ENCODE measurements at places on chromosomes 5 and 9.

DNA sequence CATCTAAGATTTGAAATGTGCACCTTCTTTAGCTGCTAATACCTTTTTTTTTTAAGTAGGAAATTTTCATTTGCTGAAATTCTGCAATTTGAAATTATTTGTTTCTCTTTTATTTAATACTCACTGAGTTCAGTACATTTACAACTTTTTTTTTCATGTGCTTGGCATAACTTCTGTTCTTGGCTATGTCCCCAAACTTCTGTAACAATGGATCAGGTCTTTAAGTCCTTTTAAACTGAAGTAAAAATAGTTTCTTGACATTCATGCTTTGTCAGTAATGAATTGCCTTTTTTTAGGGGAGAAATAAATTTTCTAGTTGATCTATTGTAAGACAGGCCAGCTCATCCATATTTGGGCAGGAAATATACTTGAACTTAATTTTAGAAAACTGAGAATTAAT is 41.5 kb downstream of the EDIL3 start:
- no peak for DNase-seq

DNA sequence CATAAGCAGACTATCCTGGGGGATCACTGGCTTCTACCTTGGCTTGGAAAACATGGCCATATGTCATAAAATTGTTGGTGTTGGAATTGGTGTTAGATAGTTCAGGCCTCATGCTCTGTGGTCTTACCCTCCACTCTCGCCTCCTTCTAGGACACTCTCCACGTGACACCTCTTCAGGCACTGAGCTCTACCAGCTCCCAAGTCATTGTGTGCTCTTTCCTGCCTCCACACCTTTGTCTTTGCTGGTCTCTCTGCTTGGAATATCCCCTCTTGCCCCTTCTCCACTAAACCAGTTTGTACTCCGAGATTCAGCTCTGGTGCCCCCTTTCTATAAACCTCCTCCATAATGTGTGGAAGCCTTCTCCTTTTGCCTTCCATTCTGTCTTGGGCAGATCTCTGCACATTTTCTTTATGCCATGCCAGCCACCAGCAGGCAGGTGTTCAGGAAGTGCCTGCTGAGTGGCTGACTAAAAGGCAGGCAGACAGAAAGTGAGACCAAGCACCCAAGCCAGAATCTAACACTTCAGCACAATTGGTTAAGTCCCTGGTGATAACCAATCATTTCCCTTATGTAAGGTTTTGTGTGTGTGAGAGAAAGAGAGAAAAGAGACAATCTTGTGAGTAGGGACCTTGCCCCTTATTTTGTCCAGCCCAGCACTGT is 37.7 kb downstream of the SAR1B start:
- no peak for DNase-seq

DNA sequence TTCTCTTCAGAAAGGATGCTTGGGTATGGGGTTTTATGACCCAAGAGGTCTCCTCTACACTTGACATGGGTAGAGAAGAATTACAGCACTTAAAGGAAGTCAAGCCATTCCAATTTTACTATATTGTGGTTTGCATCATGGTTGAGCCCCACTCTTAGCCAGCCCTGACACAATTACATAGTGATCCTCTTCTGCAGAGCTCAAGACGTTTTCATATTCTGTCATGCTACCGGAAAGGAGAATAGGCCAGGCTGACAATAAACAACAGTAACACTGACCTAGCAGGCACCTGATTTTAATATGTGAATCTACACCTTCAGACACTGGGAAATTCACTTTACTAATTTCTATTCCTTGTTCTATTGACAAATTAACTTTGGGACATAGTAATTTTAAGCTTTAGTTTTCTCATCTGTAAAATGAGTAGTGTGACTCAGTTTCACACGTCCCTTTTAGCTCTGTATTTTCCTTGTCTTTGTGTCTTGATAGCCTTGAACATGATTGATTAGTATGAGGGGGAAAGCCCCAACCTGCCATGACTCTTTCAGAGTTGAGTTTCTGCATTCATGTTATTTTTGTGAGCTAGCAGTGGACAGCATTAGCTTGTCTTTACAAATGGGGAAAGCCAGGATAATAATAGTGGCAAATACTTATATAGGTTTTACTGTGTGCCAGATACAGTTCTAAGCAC is 83.8 kb downstream of the SV2C start:
- no peak for DNase-seq

- no peak for DNase-seq
Observed at GRCh38 chr9:110188991-110189390, 19.0 kb downstream of the C9orf152 start.

- no peak for DNase-seq
Observed at GRCh38 chr5:177473443-177474001, at the start of gene DBN1. TSS of gene DBN1 (minus strand) at chr5:177473634. CDS start at chr5:177473521, 113 bp downstream.

DNA sequence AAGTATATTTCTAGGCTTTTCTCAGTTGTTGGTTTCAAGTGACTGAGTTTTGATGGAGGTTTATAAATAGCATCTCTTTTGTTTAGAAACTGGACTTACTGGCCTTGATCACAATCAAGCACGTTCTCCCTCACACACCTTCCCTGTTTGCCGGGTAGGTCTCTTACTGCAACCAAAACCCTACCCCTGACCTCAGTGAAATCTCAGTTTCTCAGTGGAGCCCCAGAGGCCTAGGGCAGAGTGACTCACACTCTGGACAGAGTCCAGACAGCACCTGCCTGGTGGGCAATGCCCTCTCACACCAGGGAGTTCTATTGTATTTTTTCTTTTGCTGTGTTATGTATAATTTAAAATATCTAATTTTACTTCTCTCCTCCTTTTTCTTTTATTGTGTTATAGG is 48.4 kb upstream of the EPB41L4B start:
- DNase-seq, result no peak

DNA sequence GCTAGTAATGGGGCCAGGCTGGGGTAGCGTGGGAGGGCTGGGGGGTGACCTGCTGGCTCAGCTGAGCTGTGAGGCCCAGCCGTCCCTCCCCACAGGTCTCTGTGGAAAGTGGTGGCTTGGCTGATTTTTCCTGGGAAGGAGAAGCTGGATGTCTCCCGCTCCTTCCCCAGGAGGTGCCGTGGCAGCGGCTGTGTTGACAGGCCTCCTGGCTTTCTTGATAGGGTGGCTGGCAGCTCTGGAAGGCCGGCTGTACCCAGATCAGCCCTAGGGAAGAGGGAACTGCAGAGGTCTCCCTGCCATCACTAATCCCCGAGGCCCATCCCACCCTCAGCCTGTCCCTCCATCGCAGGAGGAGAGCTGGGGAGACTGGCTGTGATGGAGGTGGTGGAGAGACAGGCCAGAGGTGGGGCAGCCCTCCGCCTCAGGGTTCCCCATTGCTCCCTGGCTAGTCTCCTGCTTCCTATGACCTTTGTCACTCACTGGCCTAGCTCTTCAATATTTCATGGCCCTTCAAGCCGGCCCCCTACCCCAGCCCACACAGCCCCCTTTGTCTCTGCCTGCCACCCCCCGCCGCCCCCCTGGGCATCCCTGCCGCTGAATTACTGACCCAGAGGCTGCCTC is 6.8 kb downstream of the CXXC5 start:
- no peak for DNase-seq

- DNase-seq, result no peak
Observed at GRCh38 chr5:1322036-1322900, 22.6 kb downstream of the CLPTM1L start.

- no peak for DNase-seq
Observed at GRCh38 chr5:105616599-105616998, 2054.0 kb upstream of the NUDT12 start.

- DNase-seq, result no peak
Observed at GRCh38 chr9:90939351-90939750, 137.7 kb downstream of the SYK start.

- DNase-seq, result no peak
Observed at GRCh38 chr5:178320281-178320855, 87.8 kb upstream of the PHYKPL start.

GRCh38 chr9:98255061-98255577 is 330 bp downstream of the TBC1D2 start:
- DNase-seq, result no peak

- no peak for DNase-seq
Observed at GRCh38 chr5:173534031-173534430, 82.4 kb downstream of the BOD1 start.

GRCh38 chr5:145237843-145238242 is 597.3 kb downstream of the PRELID2 start:
- DNase-seq, result peak; percentile 64

DNA sequence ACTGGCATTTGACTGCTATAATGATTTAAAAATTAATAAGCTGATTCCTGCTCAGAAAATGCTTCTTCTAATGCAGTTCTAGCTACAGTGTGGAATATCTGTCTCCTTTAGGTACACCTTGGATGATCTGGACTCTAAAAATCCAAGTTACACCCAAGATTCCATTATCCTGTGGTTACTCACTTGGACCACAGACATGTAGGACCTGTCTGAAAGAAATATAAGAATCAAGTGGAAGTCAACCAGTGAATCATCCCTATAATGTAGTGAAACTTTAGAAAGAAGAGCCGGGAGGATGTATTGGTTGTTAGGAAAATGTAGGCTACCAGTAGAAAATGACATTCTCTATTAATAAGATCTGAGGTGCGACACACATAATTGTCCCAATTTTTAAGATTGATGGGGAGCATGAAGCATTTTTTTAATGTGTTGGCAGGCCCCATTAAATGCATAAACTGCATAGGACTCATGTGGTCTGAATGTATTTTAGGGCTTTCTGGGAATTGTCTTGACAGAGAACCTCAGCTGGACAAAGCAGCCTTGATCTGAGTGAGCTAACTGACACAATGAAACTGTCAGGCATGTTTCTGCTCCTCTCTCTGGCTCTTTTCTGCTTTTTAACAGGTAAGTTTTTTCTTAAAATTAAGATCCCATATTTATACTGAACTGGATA is at the start of gene SPINK6:
Gene SPINK6, plus strand, starts transcription at position 512 of the 673 bp plus-strand sequence. Its CDS starts 55 bp downstream, at position 567.
- no peak for DNase-seq

DNA sequence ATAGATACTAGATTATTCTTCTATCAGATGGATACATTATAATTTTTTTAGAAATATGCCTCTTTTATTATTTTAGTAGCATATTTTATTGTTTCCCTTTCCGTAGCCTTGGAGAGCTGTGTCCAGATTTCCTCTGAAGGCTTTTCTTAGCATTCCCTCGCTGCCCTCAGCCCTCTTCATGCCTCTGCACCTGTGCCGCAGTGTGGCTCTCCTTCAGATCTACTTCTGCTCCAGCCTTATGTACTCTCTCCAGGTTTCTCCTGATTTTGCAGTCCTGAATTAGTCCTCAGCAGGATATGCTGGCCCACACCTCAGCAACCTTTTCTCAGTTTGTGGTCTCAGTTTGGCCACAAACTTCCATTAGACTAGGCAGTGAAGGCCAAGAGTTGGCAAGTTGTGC is 1052.0 kb downstream of the TAF11L14 start:
- no peak for DNase-seq

DNA sequence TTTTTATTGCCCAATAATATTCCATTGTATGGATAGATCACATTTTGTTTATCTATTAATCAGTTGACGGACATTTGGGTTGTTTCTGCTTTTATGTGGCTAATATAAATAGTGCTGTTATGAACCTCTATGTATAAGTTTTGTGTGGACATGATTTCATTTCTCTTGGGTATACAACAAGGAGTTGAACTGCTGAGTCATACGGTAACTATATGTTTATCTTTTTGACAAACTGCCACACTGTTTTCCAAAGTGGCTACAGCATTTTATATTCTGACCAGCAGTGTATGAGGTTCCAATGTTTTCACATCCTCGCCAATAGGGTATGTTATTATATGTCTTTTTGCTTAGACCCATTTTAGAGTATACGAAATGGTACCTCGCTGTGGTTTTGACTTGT is 264.3 kb downstream of the RFX3 start:
- no peak for DNase-seq

GRCh38 chr9:134439368-134439784 is 113.1 kb downstream of the RXRA start:
- DNase-seq, result no peak

- no peak for DNase-seq
Observed at GRCh38 chr5:82820961-82821845, 256.0 kb downstream of the TMEM167A start.

GRCh38 chr9:5449521-5450358 is 602 bp upstream of the CD274 start:
- no peak for DNase-seq

DNA sequence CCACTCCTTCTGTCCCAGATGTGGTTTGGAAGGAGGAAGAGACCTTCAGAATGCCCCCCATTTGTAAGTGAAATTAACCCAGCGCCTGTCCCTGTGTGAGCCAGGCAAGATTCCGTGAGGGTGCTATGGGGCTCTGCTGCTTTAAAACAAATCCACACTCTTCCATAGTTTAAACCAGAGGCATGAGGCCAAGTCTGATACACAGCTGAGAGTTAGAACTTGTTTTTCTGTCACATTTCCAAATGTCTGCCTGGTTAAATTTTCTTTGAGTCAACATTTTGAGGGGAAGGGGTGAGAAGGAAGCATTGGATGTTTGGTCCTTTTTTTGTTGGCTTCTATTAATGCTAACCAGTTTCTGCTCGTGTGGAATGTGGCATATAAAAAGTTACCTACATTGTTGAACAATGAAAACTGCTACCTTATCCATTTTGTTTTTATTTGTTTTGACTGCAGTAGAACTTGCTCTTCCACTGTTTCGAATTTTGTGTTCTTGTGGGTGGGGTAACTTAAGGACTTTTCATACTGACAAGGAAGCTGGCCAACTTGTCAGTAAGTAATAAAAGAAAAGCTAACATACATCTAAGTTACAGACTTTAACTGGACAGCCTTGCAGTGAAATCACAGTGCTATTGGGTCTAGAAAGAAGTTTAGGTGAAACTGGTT is 12.9 kb downstream of the RGMB start:
- DNase-seq, result no peak

DNA sequence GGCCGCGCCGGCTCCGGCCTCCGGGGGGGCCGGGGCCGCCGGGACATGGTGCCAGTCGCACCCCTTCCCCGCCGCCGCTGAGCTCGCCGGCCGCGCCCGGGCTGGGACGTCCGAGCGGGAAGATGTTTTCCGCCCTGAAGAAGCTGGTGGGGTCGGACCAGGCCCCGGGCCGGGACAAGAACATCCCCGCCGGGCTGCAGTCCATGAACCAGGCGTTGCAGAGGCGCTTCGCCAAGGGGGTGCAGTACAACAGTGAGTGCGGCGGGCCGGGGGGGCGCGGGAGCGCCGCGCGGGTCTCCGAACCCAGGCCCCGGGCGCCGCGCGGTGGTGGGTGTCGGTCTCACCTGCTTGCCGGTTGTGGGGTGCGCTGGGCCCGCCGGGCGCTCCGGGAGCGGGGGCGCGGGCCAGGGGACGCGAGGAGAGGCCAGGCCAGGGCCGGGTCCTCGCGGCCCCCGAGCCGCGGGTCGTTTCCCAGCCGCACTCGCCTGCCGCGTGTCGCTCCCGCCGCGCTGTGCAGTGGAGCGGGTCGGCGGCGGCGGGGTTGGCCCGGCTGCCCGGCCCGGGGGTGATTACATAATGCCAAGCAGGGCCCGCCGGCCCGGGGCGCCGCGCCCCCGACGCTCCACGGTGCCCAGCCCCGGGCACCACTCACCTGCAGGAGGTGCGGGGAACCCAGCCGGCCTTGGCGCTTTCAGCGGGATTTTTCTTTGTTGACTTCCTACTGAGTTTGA is 492 bp downstream of the RABL6 start:
- no peak for DNase-seq

Measured in hematopoietic multipotent progenitor cell treated with erythropoietin and hydrocortisone succinate and interleukin-3 and kit ligand, for 8 days (in vitro differentiated cells).